ENCODE measurements at places on chromosomes 7 and 10.

DNA sequence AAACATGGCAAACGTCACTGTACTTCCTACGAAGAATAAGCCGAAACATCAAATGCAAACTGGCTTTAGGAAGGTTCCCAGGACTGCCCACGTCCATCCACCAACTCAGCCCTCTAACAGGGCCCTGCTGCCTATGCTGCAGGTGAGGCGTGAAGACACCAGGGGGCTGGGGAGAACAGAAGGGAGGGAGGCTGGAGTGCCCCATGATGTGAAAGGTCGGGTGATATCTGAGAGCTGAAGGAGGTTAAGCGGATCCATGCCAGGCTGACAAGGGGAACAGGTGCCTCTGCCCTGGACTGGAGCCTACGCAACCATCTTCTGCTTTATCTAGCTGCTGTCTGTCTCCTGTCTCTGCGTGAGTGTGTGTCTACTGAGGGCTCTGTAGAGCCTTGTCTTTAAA is 40.2 kb upstream of the ATP6V0A4 start:
- DNase-seq, result no peak

DNA sequence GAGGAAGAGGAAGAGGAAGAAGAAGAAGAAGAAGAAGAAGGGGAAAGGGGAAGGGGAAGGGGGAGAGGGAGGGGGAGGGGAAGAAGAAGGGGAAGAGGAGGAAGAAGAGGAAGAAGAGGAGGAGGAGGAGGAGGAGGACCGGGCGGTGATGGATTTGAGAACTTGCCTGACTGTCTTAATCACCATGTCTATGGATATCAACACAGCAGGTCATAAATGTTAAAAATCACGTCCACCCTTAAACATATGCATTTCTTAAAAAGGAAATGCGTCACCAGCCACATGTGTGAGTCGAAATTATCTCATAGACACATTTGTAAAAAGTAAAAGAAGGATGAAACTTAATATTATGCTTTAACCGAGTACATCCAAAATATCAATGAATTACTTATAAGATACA is 42.1 kb upstream of the INSIG1 start:
- DNase-seq, result no peak

GRCh38 chr7:103937680-103938079 is 51.8 kb downstream of the RELN start:
- DNase-seq, result no peak

DNA sequence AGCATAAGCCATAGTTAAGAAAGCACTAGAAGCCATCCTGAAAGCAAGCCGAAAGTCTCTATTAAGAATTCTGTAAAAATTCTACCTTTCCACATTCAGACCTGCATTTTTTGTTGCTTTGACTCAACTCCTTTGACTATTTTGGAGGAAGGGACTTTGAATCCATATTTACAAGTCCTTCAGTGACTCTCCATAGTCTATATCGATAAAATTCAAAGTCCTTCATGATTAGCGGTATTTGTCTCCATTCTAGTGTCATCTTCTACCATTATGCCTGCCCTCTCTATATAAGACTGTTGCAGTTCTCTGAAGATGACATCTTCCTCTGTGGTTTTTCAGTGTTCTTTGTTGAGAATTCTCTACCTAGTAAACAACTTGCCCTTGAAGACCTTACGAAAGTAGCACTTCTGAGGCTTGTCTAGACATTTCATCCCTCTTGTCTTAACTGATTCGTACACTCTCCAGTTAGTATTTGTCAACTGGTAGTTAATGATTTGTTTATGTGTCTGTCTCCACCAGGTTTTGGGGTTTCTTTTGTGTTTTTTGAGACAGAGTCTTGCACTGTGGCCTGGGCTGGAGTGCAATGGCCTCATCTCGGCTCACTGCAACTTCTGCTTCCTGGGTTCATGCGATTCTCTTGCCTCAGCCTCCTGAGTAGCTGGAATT is 1.7 kb downstream of the CCSER2 start:
- no peak for DNase-seq

DNA sequence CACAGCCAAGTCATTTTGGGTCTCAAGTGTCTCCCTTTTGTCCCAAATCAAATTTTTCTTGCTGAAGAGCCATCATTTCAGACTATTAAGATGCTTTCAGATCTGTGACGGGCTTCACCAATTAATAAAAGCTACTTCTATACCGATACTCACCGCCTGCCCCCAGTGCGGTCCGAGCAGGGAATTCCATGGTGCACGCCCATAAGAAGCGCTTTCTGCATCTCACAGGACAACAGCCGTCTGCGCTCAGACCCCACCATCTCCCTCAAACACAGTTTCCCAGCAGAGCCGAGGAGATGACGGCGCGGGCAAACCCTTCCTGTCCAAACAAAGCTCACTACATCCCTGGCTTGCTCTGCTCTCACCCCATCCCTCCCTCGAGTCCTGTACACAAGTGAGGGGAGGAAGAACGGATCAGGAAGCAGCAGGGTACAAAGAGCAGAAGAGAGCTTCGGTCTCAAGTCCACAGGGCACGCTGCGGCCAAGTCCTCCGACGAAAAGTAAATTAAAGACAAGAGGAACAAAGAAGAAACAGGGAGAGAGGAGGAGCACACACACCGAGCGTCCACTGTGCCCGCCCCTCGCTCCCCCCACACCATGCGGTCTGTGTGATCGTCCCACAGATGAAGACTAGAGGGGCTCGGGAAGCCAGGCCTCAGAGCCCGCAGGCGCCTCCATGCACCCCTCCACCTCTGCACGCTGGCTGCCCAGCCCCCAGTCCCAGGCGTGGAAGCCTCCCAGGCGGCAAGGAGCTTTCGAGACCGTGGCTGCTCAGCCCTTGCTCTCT is 121.9 kb downstream of the MAD1L1 start:
- DNase-seq, result no peak

DNA sequence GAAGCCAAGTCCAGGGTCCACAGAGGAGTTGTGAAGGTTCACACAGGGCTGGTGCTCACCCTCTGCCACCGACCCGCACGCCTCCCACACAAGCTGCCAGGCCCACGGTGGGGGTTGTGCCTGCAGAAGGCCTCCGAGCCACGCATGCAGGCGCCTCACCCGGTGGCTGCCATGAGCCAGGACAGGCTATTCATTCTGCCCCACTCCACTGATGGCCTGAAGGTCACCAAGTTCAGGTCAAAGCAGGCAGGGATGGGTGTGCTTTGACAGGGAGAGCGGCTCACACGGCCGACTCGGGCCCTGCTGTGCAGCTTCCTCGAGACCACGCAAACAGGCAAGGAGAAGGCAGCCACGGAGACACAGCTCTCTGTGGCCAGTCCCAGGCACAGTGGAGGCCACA is 143.9 kb downstream of the MAD1L1 start:
- no peak for DNase-seq

DNA sequence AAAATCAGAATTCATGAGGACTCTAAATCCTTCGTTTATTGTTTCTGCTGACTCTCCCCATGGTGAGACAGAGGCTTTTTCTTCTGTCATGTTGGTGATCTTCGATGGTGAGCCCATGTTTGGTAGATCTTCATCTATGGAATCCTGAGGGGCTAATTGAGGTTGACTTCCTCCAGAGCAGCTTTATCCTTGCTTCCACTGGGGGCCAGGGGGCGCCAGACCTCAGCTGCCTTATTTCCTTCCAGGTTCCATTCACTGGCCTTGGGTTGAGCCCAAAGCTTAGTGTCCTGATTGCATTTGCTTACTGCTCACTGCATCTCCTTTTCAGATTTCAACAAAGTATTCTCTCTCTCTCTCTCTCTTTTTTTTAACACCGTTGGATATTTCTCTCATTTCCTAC is 80.7 kb downstream of the GCC1 start:
- no peak for DNase-seq

DNA sequence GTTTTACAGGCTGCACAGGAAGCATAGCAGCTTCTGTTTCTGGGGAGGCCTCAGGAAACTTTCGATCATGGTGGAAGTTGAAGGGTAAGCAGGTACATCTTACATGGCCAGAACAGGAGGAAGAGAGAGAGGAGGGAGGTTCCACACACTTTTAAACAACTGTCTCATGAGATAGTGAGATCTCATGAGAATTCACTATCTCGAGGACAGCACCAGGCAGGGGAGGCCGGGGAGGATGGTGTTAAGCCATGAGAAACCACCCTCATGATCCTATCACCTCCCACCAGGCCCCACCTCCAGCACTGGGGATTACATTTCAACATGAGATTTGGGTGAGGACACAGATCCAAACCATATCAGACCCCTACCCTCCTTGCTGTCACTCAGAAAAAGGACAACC is 23.7 kb downstream of the ZNF503 start:
- DNase-seq, result no peak

DNA sequence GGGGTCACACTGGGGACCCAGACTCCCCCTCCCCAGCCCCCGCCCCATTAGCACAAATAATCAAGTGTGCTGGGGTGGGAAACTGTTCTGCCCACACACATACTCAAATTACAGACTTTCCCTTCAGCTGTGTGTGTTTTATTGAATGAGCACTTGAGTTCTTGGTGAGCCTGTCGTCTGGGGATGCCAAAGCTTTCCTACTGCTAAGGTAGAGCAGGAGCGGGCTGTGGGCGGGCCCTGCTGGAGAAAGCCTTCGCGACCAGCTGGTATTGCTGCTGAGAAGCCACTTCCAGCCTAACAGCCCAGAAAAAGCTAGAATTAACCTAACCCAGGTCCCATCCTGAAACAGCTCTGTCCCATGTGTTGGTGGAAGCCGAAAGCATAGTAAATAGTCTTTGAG is 87.0 kb upstream of the KMT2E start:
- no peak for DNase-seq

DNA sequence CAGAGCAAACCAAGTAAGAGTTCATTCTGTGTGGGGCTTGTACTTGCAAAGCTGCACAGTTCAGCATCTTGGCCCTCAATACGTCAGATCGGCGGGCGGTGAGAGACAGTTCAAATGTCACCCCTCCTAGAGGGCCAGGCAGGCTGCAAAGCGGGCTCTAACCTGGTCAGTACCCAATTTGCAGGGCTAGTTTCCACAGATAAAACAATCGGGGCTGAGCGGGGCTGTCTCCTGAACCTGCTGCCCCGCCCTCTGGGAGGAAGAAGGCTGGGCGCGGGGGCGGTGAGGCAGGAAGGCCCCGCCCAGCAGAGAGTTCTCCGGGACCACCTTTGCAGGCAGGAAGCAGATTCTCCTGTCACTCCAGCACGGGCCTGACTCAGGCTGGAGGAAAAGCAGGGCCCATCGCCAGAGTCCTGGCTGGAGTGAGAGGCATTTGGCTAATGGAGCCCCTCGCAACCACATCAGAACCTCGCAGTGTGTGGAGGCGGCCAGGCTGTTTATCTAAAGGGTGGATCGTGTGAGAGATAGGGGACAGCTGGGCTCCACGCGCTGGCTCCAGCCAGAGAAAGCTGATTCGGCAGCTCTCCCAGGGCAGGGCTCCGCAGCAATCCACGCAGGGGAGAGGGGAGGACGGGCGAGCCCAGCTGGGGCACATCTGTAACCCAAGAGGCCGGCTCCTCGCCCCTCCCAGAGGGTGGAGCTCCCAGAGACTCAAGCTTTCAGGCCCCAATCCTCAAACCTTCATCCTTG is 83.1 kb downstream of the SH3PXD2A start:
- DNase-seq, result peak; percentile 38

- DNase-seq, result no peak
These were observed 370.8 kb downstream of the GRID1 start for GRCh38 chr10:85995791-85996190.

- no peak for DNase-seq
These were observed 89.6 kb downstream of the CABCOCO1 start for GRCh38 chr10:61752111-61753011.

DNA sequence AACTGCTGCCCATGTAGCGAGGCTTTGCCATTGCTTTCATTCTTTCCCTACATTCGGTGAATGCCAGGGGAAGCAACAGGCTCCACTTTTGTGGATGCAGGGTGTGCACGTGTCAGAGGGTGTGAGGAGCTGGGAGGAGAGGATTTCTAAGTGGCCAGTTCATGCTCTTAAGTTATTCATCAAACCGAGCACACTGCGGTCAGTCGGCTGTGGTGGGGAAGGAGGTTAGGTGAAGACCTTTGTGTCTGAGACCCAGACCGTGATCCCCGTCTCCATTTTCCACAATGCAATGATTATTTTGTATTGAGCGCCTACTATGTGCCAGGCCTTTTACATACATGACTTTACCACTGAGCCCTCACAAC is 438.6 kb upstream of the GALNT17 start:
- DNase-seq, result no peak

DNA sequence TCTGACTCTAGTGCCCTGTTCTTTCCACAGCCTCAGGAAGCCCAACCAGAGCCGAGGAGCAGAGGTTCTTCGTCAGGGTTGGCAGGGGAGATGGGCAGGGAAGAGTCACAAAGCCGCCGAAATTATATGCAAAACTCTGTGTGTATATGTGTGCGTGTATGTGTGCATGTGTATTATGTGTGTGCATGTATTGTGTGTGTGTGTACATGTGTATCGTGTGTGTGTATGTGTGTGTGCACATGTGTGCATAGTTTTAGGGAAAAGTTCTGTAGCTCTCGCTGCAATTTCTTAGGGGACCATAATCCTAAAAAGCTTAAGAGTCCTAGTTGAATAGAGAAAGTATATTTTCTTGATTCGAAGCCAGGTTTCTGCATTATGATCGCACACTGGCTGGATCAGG is 17.0 kb downstream of the DNAJB12 start:
- no peak for DNase-seq

DNA sequence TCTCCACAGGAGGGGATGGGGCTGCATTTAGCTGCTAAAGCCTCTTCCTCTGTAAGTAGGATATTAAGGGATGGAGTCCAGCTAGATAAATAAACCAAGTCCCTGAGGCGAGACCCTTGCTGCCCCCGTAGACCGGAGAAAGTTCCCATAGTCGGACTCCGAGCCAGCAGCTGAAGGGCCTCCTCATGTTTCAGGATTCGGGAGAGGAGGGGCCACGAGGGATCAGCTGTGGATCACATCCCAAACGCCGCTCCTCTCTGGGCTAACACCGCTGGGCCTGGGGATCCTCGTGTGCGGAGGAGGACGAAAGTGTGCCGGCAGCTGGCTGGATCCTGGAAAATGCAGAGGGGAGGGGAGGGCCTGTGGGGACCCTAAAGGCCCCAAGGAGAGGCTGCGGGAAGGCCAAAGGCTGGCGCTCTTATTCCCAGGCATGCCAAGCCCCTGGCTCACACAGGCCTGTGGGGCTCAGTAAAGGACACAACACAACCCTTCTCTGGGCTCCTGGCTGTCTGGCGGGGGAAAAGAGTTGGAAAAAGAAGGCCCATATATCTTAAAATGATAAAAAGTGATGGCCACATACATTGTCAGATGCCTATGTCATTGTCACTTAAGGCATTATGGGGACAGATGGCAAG is 82.5 kb upstream of the TMEM72 start:
- no peak for DNase-seq

DNA sequence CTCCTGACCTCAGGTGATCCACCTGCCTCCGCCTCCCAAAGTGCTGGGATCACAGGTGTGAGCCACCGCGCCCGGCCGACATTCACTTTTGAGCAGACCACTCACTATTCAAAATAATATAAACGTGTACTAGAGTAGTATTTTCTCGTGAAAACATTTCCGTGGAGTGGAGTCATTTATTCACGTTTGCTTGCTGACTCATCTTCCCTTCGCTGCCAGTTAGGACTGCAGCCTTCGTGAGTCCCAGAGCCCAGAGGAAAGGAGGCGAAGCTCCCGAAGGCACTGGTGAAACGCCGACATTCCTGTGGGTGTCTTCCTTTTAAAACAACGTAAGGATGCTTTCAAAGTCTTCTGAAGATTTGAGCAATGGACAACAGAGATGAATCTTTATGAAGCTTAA is 10.9 kb upstream of the INPP5A start:
- no peak for DNase-seq

GRCh38 chr10:125911990-125912389 is 15.6 kb downstream of the FANK1 start:
- DNase-seq, result no peak

- DNase-seq, result no peak
These were observed 93.2 kb downstream of the DNAJB9 start for GRCh38 chr7:108662783-108663362.

- no peak for DNase-seq
These were observed 96.8 kb downstream of the GLCCI1 start for GRCh38 chr7:8065356-8065813.

GRCh38 chr10:79994556-79994955 is 45.7 kb upstream of the SFTPD start:
- no peak for DNase-seq

All from stimulated activated CD4-positive, alpha-beta T cell treated with anti-CD3 and anti-CD28 coated beads, Interleukin-2, amount 100 ng/mL, for 4 hours (primary cell).